ENCODE measurements at places on chromosomes 3 and 15. TPM values are rescaled to one million over a fixed set of nuclear protein-coding genes. Genes with fewer than 3 reads are reported as not detected.

GRCh38 chr15:57537072-57537471 lies 54.6 kb upstream of the MYZAP start:
- peak; percentile 51 for DNase-seq

GRCh38 chr3:12759097-12759679 lies at the start of gene TMEM40:
TSS of gene TMEM40 (minus strand) at chr3:12759259. CDS start at chr3:12749832, 9,427 bp downstream.
- DNase-seq, result peak; percentile 59

DNA sequence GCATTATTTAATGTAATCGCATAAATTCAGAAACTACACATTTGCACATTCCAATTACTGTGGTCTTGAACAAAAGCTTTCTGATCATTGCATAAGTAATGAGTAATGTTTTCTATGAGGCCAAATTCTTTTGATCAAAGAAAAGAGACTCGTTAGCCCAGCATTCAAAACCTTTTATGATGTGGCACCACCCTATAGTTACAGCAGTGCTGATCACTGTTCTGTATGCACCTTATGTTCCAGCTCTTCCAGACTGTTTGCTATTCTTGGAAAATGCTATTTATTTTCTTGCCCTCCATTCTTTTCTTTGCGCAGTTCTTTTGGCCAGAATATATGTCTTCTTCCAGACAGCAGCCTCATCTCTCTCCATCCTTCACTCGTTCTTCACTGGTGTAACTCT lies 42.3 kb downstream of the MAP3K13 start:
- no peak for DNase-seq

- no peak for DNase-seq
Observed at GRCh38 chr3:159766563-159767185, 222.0 kb upstream of the IL12A start.

Gene COL8A1
- 2.4 TPM for total RNA-seq

Gene IL5RA
- 1.5 TPM for total RNA-seq

Gene DUOX2
- 34.2 TPM for total RNA-seq

Data from hepatocyte (in vitro differentiated cells).